CD8-positive, alpha-beta T cell (primary cell): ENCODE measurements at places on chromosomes 7 and 10.

DNA sequence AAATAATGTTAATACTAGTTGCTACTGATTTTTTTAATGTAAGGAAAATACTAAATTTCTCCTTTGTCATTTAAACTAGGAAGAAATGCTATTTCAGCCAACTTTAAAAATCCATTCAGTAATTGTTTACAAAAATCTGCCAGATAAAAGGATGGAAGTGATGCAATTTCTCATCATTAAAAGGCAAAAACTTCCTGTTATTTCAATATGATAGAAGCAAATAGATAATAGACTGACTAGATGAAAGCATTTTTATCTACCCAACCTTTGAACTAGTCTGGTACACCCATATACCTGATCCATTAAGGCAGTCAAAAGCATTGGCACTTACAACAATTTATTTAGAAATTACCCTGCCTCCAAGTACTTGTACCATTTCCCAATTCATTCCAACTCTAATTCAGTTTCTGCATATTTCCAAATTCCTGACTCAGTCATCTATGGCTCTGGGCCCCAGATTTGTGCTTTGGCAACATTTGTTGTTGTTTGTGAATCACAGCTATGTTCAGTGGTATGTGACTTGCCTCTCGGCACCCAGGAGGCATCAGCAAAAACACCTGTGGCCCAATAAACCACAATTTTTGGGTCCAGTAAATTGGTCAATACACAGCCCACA is 482.6 kb upstream of the SEMA3A start:
- no peak for DNase-seq

DNA sequence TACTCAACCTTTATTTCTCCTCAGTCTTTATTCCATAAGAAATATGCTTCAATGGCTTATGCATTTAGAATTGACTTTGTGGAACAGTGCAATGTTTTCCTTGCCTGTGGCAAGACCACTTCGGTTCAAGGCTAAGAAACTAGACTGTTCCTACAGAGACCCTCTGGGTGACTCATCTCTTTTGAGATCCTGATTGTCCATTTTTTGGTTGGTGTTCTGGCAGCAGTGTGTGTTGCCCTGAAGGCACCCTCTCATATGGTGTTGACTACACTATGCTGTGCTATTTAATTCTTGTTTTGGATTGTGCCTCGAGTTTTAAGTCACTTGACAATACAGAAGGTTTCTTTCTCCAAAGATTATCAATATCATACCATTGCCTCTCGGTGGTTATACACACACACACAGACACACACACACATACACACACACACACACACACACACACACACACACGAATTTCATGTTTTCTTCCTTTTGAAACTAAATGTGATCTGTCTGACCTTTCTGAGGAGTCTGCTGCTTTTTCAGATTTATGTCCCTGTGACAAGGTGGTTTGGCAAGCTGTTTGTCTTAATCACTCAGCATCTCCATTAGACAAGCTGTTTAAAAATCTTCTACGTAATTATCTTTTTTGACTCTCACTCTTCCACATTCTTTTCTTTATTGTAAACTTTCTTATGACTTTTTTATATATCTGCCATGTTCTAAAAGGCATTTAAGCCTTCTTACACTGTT is 187.2 kb downstream of the VTI1A start:
- DNase-seq: no peak

- no peak for DNase-seq
Observed at GRCh38 chr10:32954545-32955298, 3.3 kb downstream of the ITGB1 start.

DNA sequence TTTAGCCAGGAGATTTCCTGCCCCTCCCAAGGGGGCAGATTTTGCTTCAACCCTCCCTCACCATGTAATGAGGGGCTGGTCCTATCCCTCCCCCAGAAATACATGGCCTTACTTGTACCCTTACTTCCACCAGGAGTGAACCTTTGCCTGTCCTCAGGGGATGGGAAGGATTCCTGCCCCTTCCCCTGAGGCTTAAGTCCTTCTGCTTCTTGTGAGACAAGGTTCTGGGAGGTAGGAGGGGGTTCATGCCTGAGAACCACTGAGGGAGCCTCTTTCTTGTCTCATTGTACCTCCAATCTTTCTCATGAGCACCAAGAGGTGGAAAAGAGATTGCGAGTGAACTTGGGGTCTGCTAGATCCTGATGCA is 19.5 kb upstream of the MUC3A start:
- DNase-seq: no peak

GRCh38 chr7:16644636-16645592 is 640 bp downstream of the ANKMY2 start:
- DNase-seq: peak; percentile 65

GRCh38 chr10:37572206-37572605 is 285.2 kb downstream of the ZNF248 start:
- DNase-seq: no peak

- no peak for DNase-seq
Observed at GRCh38 chr7:124781907-124782734, 16.5 kb upstream of the GPR37 start.

GRCh38 chr10:36765782-36766414 is 359.5 kb upstream of the ANKRD30A start:
- DNase-seq: no peak

- DNase-seq: peak; percentile 47
Observed at GRCh38 chr7:103343758-103344452, 662 bp downstream of the DNAJC2 start.

DNA sequence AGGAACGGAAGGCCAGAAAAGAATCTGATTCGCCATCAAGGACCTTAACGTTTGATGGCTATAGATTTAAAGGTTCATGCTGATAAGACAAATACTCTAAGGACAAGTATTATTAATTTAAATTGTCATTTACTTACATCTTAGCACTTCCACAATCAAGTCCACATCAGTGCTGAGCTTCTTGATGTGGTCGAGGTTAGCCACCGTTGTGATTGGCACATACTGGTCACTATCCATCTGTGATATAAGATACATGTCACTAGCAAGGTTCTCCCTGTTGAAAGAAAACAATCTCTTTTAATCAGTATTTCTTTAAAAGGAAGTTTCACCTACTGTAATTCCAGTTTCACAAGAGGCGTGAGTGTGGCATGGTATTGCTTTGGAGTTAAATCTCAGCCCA is 88.7 kb downstream of the LARP4B start:
- no peak for DNase-seq

DNA sequence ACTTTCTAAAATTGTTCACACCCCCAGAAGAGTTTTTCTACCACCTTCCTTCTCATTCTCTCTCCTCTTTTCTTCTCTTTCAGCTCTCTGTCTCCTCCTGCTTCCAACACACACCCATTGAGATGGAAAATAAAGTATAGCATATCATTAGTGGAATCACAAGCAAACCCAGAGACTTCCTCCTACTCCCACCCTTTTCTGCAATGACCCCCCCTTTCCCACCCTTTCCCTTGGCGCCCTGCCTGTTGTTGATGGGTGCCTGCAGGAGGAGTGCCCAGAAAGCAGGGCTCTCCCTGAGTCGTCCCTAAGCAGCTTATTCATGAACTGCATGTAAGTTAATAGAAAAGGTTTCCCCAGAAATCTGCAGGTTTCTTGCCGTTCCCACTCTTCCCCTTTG is 300.0 kb downstream of the PLXNA4 start:
- no peak for DNase-seq

DNA sequence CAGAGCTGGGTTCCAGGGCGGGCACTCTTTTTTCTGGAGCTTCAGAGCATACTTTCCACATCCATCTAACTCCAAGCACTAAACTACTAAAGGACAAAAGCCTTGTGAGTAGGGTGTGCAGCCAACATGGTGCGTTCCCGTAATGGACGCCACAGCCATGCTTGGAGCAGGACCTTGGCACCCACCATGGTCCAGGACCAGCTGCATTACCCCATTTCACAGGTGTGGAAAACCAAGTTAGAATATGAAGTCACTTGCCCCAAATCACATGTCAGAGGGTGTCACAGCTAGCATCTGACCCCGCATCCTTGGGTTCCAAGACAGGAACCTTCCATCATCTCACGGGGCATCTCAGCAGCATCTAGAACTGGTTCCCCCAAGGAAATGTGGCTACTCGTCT is 112.4 kb downstream of the SMURF1 start:
- DNase-seq: no peak

GRCh38 chr7:23893942-23894891 is 184.2 kb downstream of the STK31 start:
- DNase-seq: no peak

- no peak for DNase-seq
Observed at GRCh38 chr7:124059375-124059774, 26.5 kb upstream of the TMEM229A start.

DNA sequence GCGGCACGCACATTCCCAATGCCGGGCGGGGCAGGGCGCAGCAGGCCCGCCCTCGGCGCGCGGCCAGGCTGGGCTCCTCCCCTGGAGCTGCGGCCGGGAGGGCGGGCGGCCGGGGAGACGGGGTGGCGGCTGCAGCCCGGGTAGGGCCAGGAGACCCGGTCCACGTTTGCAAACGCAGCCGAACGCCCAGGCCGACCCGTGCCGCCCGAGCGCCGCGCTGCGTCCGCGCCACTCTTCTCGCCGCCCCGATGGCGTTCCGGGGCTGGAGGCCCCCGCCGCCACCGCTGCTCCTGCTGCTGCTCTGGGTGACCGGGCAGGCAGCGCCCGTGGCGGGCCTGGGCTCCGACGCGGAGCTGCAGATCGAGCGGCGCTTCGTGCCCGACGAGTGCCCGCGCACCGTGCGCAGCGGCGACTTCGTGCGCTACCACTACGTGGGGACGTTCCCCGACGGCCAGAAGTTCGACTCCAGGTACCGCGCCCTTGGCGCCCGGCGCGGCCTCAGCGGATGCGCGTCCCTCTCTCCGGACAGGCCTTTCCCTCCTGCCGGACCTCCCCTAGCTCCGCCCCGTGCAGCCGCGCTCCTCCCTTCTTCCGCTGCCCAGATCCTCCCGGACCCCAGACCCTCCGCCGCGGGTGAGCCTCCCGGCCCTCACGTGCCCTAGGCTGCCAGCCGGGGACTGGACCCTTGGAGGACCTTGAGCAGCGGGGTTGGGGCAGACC is at the start of gene FKBP9:
TSS of gene FKBP9 (plus strand) at position 115 of the 720 bp plus-strand sequence. CDS start at position 249, 134 bp downstream.
- no peak for DNase-seq

- no peak for DNase-seq
Observed at GRCh38 chr7:77439572-77439971, 23.4 kb upstream of the GSAP start.

DNA sequence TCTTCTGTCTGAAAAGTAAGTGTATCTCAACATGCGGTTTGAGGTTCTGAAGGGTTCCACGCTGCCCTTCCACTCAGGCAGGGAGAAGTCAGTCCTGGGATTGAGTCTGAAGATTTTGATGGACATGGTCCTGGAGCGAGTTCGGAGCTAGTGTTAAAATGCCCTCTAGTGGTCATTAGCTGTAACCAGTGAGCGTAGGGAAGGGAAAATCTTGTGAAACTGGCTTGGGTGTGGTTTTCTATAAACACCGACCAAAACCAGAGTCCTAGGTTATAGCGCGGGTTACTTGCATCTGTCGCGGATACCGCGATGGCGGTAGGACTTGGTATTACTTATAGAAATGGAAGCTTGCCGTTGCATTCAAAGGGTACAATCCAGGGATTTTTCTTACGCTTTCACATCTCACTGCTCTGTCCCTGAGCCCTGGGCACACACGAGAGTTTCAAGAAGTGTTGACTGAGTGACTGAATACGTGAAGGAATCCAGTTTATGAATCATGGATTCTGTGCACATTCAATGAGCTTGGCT is 348.2 kb upstream of the C7orf33 start:
- DNase-seq: no peak

DNA sequence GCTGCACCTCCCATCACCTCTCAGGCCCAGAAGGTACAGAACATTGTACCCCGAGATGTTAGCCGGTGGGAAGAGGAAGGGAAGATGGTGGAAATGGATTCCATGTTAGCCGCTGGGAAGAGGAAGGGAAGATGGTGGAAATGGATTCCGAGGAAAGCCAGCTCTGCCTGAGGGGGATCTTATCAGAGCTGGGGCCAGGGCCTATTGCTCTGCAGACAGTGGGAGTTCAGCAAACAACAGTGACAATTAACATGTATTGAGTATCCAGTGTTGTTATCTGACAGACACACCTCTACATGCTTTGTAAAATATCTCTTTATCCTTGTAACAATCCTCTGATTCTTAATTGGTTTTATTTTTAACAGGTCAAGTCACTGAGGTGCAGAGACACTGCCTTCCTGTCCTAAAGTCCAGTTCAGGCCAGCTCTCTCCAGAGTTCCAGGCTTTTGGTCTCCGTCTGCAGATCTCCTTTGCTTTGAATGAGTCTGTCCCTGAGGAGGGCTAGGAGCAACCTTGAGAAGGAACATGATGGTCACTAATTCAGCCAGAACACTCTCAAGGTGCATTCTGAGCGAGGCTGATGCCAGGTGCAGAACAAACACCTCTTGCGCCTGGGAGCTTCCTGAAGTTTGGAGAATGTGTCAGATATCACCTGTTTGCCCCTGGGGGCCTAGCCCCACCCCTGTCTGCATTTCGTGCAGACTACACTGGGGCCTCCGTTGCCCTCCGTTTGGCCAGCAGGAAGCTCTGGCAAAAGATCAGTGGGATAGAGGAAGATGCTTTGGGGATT is 82.4 kb upstream of the PODXL start:
- DNase-seq: no peak

GRCh38 chr10:32629910-32630309 is 184.0 kb downstream of the CCDC7 start:
- no peak for DNase-seq

DNA sequence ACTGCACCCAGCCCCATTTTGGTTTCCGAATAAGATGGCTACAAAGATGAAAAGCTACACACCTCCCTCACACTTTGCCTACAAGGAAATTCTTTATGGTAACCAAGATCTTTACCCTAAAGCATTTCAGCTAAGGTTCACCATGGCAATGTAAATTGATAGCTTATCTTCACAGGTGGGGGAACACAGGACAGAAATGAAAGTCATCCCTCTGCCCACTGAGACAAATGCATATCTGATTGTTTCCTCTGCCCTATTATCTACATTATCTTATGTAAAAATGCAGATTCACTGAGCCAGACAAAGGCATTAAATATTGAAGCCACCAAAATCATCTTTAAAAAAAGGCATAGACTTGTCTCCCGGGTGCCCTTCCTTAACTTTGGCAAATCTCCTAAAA is 3.2 kb upstream of the TMEM139 start:
- DNase-seq: no peak

GRCh38 chr7:101163279-101164070 is 1.9 kb downstream of the VGF start:
- no peak for DNase-seq

DNA sequence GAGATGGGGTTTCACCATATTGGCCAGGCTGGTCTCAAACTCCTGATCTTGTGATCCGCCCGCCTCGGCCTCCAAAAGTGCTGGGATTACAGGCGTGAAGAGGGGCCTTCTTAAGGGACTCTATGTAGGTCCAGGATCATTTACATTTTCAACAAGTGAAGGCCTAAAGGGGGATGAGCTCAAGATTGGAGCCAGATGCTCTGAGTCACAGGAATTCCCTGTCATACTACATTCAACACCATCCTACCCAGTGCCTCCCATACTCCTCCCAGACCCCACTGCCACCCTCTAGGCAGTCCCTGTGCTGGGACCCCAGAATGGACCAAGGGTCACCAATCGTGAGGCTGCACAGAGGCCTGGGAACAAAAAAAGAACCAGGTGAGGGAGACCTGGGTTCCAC is 29.9 kb downstream of the CYTH3 start:
- DNase-seq: no peak
